ENCODE measurements at places on chromosomes 6 and 20.

- no peak for DNase-seq
Observed at GRCh38 chr6:24755279-24755678, 19.5 kb upstream of the GMNN start.

DNA sequence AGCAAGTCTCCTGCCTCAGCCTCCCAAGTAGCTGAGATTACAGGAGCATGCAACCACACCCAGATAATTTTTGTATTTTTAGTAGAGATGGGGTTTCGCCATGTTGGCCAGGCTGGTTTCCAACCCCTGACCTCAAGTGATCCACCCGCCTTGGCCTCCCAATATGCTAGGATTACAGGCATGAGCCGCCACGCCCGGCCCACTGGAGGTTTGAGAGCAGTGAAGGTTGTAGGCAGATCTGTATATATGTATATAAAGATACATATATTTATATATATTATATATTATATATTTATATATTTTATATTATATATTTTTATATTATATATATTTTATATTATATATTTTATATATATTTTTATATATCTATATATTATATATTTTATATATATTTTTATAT is 38.2 kb upstream of the TTPAL start:
- DNase-seq, result no peak

DNA sequence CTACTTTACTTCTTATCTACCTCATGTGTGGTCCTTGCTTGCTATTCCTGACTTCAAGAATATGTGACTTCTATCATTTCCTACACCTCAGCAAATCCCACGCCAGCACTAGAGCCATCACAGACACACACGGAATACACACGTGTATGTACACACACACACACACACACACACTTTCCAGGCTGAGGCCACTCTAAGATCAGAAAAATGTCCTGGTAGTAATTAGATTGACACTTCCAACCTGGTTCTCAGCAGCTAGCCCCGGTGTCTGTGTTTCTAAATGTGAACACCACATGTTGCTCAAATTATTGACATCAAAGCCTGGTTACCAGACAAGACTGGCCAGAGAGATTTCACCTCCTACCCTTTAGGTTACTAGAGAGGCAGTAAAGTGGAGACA is 54.1 kb upstream of the SASH1 start:
- no peak for DNase-seq

DNA sequence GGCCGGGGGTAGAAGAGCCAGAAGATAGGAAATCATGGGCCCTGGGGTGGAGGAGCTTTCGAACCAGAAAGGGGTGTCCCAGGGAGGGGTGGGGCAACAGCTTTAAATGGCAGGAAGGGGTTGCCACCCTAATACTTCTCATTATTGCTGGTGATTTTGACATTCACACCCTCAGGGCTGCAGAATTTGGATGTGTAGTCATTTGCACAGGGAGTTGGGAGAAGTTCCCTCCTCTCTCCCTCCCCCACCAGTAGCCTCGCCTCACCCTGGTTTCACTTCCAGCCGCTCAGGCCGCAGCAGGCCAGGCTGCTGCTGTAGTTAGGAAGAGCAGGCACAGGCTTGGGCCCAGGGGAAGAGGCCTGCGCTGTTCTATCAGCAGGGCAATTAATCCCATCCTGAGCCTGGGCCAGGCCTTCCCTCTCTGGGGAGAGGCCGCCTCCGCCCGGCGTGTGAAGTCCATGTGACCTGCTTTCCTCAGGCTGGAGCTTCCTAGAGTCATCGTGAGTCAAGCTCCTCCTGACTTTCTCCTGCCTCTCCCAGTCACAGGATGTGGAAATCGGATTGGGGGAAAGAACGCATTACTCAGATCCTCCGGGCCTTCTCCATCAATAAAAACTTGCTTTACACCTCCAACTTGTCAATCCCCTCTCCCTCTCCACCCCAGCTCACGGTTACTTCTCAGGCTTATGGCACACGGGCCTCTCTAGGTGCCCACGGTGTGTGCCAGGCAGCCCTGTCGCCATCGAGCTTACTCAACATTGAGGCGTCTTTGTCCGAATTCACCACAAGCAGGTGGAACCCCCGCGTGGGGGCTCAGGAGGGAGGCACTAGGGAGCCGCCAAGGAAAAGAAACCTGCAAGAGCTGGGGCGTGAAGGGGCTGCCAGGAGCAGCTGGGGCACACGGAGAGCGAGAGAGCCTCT is 7.8 kb downstream of the ADTRP start:
- DNase-seq, result no peak

- no peak for DNase-seq
Observed at GRCh38 chr20:57768519-57768918, 58.7 kb upstream of the PMEPA1 start.

DNA sequence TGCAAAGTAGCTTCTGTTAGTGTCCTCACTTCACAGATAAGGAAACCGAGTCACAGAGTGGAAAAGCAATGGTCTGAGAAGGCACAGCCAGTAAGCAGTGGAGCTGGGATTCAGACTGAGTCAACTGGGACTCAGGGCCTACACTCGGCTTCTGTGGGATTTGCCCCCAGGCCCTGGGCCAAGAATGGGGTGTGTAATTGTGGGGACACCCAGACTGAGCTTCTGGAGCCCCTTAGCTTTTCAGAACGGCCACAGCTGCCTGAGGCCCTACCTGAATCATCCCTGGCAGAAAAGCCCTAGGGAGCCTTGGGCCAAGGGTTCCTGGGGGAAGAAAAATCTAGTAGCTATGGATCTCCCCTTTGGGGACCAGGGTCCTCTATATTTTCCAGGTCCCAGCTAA is 6.5 kb downstream of the ANGPT4 start:
- no peak for DNase-seq

DNA sequence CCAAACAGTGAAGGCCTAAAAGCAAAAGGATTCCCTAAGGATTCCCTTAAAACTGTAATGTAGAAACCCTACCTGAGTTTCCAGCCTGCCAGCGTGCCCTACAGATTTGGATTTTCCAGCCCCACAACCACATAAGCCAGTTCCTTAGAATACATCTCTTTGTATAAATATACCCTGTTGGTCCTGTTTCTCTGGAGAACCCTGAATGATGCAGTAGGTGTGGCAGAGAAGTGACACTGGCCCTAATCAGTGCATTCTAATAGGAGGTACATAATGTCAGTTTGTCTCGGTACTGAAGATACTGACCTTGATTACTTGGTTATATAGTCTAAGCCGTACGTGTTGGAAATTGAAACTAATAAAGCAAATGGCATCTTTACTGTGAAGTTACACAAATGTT is 707.8 kb upstream of the SLC35B3 start:
- DNase-seq, result no peak

- DNase-seq, result no peak
Observed at GRCh38 chr20:25025091-25025861, 32.7 kb downstream of the ACSS1 start.

Data from NCI-H2171 (cell line).